ENCODE measurements at places on chromosomes 1 and 21.

DNA sequence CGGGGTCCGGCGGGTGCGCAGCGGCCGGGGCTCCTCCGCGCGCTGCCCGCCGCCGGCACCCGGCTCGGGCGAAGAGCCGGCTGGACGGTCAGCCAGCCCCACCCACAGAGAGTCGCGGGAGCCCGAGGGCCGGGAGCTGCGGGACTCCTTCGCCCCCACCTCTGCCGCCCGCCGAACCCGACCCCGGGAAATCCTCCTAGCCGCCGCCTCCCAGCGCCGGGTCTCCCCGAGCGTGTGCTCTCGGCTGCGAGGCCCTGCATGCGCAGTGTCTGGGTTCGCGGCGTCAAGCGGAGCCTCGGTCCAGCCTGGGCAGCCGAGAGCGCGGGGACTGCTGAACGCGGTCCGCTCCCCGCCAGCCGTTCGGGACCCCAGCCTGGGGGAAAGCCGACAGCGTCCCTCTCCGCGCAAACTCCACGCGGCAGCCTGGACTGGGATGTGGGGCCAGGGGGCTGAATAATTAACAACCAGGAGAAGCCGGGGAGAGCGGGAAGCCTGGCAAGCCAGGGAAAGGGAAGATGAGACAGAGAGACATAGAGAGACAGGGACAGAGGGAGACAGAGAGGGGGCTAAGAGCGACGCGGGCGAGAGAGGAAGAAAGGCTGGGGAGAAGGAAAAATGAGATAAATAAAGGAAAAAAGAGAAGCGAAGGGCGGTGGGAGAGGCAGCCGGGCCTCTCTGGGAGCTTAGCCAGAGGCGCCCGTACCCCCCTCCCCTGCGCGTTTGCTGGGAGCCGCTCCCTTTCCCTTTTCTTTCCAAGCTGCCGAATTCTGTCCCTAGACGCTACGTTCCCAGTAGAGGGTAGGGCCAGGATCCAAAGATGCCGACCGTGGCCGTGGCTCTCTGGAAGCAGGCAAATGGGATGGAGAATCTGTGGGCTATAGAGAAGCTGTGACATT is 64.2 kb downstream of the MEF2D start:
- no peak for DNase-seq

DNA sequence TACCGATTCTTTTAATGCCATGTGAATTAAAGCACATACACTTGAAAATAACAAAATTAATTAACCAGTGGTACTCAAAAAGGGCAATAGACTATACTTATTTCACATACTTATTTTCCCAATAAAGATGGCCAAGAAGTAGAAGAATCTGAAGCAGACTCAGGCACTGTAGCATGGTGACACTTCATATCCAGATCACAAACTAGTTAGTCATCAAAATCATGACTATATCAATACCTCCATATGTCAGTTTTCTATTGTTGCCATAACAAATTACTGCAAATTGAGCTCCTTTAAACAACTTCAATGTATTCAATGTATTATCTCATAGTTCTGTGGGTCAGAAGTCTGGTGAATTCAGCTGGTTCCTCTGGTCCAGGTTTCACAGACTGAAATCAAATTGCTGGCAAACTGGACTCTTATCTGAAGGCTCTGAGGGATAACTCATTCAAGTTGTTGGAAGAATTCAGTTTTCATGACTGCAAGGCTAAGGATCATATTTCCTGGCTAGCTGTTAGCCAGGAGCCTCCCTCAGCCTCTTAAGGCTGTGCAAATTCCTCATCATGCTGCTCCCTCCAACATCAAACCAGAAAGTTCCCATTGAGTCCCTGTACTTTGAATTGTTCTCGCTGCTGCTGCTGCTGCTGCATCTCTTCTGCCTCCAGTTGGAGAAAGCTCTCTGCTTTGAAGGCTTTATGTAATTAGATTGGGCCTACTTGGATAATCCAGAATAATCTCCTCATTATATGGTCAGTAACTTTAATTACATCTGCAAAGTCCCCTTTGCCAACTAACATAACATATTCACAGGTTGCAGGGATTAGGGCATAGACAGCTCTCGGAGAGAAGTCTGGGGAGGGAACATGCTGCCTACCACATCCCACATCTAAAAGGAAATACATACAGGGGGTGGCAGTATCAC is 91.5 kb downstream of the MRPL39 start:
- no peak for DNase-seq

- DNase-seq = no peak
These were observed 110.4 kb upstream of the C1orf21 start for GRCh38 chr1:184276416-184276815.

- no peak for DNase-seq
These were observed 493 bp upstream of the STXBP3 start for GRCh38 chr1:108745980-108746381.

DNA sequence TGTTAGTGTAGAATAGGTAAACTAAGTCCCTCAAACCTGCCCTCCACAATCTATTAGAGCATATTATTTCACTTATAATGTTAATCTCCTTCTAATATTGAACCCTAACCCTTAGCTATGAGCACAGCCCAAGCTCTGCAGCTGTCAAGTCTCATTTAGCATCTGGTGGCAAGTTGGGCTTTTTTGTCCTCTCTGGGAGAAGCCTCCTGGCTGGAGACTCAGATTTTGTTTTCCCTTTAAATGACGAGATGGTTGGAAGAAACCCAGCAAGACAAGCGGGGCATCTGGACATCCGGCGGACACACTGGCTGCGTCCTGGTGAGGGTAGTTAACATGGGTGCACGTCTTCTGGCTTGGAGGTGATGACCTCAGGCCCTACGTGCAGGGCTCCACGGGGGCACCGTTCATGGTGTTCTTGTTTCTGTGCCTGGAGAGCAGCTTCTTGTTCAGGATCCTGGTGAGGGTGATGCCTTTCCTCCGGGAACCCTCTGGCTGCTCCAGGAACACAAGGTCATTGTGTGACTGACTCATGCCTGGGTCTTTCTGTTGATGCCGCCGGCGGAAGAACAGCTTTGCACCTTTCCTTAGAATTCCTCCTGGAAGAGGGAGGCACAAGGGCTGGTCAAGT is 9.7 kb upstream of the PRDM15 start:
- DNase-seq = no peak

- no peak for DNase-seq
These were observed 67.4 kb downstream of the LUZP1 start for GRCh38 chr1:23101101-23101827.

- DNase-seq = no peak
These were observed 51.3 kb downstream of the HLCS start for GRCh38 chr21:36915014-36915695.

GRCh38 chr1:168736520-168736919 is 7.5 kb upstream of the DPT start:
- no peak for DNase-seq

DNA sequence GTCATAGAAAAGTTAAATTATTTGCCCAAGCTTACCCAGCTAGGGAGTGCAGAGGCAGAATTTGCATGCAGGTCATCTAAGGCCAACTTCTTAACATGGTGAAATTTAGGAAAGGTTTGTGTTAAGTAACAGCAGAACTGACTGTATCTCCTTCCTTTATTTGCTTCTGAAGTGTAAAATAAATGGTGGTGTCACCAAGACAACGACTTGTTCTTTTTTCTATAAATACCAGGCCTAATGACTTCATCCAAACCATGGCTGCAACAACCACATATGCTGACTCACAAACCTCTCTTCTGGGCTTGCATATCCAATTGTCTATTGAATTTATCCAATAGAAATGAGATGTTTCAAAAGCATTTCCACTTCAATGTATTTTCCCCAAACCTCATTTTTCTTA is 19.1 kb downstream of the COL24A1 start:
- DNase-seq = no peak

DNA sequence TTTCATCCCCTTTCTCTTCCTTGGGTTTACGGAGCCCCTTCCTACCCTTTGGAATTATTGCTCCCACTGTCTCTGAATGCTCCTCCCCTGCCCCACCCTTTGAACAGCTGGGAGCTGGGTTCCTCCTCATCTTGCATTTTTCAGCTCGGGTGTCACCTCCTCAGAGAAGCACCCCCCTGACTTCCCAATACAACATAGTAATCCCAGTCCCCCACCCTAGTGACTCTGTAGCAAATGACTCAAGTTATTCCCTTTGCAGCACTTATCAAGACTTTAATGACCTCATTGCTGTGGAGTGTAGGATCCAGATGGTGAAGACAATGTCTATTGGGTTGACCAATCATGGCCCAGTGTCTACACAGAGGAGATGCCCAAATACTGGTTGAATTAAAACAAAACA is 8.9 kb upstream of the VWA5B1 start:
- no peak for DNase-seq

DNA sequence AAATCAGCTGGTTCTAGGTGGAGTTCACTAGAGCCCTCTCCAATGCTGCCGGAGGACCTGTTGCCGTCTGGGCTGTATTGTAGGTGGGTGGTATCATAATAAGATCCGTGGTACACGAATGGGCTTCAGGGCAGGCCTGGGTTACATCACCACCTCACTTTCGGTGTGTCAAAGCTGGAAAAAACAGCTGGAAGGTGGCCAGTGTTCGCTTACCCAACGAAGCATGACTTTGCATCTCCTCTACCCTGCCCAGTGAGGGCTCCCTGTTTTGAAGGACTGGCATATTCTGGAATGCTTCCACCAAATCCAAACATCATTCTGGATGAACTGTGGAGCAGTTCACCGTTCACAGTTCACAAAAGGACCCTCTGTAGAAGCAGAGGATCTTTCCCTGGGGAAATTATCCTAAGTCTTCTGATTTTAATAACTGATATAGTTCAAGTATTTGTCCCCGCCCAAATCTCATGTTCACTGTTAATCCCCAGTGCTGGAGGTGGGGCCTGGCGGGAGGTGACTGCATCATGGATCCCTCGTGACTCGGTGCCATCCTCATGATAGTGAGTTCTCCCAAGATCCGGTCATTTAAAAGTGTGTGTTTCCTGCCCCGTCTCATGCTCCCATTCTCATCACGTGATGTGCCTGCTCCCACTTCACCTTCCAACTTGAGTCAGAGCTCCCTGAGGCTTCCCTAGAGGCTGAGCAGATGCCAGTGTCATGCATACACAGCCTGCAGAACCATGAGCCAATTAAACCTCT is 429.0 kb downstream of the KIF26B start:
- no peak for DNase-seq

- DNase-seq = no peak
These were observed 7.5 kb downstream of the HPCAL4 start for GRCh38 chr1:39683591-39684312.

DNA sequence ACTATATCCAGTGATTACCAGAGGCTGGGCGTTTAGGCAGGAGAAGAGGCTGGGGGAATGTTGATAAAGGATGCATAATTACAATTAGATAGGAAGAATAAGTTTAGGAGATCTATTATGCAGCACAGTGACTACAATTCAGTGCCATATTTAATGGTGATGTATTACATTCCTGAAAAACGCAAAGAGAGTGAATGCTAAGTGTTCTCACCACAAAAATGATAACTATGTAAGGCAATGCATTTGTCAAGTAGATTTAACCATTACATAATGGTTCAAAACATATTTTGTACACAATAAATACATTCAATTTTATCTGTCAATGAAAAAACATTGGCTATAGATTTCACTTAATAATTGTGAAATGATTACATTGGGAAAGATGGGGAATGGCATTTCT is 548.9 kb downstream of the NUF2 start:
- no peak for DNase-seq

DNA sequence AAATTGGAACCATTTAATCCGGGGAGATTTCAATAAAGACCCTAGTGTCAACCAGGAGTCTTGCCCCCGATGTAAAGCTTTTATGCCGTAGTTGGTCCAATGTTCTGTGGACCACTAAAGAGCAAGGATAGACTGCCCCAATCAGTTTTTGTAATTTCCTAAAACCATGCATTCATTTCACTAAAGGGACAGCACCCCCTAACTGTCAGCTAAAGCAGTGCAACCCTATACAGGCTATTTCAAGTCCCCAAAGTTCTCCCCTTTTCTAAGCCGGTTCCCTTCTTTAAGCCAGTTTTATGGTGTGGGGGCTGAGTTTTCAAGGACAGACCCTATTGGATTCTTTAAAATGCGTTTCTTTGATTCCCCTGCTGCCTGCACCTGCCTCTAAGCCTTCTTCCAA is 12.7 kb upstream of the PDPN start:
- no peak for DNase-seq

DNA sequence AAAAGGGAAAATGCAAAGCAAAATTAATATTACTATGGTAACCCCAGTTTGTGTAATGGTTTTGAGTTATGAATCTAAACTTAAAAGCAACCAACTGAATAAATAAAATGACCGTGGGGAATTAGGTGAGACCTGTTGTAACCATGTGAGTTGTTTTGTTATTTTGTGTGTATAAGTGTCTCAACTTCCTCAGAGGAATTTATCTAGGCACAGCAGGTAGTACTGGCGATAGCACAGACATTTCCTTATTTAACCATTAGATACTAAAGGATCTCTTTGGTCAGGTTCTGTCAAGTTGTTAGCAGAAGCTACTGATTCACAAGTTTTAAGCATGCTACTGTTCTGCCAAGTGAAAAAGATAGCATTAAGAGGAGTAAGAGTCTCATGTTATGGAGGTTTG is 39.3 kb upstream of the LRRC7 start:
- no peak for DNase-seq

GRCh38 chr1:214662223-214662785 is 59.3 kb downstream of the CENPF start:
- no peak for DNase-seq

DNA sequence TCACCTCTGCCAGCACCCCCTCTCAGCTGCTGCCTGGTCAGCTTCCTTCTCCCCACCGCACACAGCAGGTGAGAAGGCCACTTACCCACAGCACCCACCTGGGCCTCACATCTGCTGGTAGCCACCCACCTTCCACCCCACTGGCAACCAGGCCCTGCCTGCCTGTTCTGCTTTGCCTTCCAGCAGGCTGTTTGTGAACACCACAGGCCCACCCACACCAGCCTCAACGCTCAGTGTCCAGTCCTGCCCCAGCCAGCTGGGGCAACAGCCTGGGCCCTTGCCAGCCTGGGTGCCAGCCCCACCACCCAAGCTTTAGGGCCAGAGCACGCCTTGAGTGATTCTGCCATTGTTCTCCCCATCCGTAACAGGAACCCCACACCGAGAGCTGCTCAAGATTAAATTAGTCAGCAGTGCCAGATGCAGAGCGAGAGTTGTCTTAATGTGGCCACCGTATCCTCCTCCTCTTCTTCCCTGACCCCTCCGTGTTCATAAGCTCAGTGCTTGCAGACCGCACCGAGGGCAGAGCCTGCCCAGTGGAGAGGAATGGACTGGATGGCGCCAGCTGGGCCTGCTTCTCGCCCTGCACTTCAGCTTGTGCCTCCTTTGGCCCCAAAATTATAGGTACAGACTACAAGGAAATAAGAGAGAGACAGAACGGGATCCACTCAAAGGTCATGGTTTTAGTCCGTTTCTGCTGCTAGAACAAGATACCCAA is 120.3 kb upstream of the COL6A1 start:
- no peak for DNase-seq

GRCh38 chr1:165633614-165634013 is 2.6 kb downstream of the MGST3 start:
- DNase-seq = no peak

- no peak for DNase-seq
These were observed 28.2 kb downstream of the TRIM62 start for GRCh38 chr1:33153650-33154049.
